ENCODE measurements at places on chromosomes 7 and 10.

DNA sequence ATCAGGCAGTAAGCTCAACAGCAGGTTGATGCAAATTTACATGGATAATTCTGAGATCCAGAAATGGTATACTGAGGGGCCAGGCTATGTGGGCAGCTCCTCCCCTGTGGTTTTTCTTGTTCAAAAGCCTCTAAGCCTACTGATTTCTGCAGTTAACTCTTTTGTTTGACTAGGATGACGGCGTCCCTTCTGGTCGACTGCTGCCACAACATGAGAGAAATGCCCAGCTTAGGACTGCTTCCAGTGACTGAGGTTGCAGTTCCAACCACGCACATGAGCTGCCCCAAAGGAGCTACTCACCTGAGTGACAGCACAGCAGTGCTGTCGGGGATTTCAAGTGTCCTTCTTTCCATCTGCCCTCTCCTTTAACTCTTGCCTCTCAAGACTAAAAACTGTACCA lies 973.0 kb upstream of the GHITM start:
- DNase-seq = peak; percentile 35

DNA sequence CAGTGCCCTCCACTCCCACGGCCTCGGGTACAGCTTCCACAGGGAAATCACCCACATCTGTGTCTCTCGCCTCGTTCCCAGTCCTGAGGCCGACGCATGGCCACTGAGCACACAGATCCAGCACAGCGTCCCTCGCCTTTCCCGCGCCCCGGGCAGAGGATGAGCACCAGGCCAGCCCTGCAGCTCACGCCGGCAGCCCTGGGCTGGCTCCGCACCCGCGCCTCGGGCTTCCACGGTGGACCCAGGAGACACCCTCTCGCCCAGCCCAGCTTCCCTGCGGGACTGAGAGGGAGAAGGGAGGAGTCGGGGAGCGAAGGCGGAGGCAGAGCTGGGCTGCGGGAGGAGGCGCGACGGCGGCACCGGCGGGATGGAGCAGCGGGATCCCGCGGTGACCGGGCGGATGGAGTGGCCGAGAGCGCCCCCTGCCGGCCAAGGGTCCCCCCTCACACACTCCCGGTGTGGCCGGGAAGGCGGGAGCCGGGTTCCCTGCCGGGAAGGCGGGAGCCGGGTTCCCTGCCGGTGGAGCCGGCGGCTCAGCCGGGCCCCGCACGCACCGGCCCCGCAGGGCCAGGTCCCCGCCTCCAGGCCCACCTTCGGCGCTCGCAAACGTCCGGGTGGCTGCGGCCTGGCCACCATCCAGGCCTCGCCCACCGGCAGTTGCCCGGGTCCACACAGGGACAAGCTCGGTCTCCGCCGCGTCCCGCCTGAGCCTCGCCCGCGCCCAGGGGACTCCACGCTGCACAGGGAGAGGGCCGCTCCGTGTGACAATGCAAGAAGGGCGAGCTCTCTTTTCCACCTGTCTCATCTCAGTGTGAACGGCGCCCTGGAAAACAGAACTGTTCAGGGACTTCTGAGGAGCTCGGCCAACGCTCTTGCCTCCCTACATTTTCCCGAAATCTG lies 110.3 kb upstream of the LANCL2 start:
- peak; percentile 83 for DNase-seq

- peak; percentile 13 for DNase-seq
Observed at GRCh38 chr7:43905956-43906330, 453 bp downstream of the URGCP start.

GRCh38 chr10:27687326-27687725 lies 58.3 kb downstream of the MKX start:
- DNase-seq = no peak

DNA sequence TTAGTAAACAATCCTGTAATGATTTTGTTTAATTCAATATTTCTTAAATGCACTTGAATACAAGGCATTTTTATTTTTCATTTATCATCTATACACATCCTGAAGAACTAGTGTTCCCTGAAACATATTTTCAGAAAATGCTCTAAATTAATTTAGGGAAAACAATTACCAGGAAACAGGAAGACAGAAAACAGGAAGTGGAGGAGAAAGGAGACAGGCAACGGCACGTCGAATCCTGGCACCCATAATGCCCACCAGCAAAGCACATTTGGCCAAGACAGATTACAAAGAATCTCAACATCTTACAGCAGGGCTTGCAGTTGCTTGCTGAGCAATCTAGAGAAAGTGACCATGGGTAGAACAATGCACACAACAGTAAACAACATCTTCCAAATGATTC lies 571.1 kb downstream of the GRID1 start:
- DNase-seq = no peak

- DNase-seq = no peak
Observed at GRCh38 chr7:1140476-1141104, 19.4 kb downstream of the ZFAND2A start.

DNA sequence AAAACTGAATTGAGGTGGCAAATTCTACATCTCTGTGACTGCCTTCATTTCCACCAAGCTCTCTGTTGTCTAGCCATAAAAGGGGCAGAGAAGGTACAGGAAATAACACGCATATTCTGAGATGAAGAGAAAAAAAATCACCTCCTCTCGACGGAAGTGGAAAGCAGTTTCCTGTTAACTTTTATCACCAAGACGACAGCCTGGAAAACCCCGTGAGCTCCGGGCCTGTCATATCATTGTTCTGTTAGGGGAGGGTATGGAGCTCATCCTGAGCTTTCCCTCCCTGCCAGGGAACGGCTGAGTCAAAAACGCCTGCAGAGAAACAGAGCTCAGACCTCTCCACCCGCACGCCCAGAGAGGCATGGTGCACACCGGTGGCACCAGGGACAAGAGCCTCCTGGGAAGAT lies 200.3 kb downstream of the PRPF18 start:
- DNase-seq = no peak

- no peak for DNase-seq
Observed at GRCh38 chr10:44660271-44660670, 250.9 kb upstream of the TMEM72 start.

DNA sequence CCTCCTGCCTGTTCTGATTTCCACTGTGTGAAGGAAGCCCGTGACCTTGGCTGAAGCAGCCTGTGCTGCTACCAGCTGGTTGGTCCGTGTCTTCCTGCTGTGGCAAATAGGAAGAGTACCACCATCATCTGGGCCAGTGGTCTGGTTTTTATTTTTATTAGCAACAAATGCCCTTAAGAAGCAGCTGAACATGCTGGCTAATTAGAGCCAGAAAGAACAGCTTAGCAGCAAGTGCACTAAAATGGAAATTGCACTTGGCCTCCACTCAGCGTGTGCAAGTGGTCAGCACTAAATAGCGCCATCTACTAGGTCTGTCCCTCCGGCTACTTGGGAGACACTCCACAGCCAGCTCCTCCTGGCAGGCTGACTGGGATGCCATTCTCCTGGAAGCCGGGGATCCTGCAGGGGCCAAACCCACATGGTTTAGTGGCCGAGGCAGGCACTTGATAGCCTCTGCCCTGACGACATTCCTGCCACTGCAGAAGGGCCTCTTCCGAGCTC lies 690.3 kb upstream of the FOXK1 start:
- DNase-seq = no peak

GRCh38 chr7:113414401-113415035 lies 296.2 kb upstream of the SMIM30 start:
- no peak for DNase-seq

DNA sequence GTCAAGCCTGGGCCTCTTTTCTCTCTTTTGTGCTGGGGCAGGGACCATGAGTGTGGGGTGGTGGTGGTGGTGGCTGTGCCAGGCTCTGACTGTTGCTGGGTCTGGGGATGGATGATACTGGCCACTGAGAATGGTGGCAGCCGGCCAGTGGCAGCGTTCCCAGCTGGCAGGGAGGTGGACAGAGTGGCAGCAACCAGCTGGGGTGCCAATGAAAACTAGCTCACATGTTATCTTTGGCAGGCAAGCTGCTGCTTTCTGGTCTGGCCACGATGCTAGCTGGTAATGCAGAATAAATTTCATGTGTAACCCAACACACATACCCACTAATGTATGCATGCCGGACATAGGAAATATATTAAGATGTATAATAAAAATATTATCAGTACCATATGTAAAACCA lies 95.0 kb upstream of the SLC26A5 start:
- peak; percentile 76 for DNase-seq

DNA sequence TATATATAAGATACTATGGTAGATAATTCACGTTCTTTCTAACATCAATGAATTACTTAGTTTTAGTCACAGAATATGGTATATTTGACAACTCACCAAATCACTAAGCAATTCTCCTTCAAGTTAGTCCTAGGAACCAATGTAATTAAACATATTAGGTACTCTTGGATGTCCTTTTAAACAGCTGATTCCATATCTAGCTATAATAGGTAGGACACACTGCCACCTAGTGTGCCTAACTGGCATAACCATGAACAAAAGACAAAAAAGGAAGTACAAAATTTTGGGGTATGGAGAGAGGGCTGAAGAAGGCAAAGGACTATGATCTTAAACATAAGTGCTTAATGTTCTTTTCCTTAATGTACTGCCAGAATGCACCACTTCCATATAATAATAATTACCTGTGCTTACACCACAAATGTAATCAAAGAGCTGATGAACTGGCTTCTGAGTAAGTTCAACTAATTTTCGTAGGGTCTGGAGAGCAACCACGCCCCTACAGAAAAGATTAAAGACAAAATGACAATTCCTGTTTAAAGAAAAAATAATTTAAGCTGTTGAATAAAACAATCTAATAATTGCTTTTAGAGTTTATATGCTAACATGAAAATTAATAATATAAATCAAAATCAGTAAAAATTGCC lies 28.7 kb downstream of the PNPLA8 start:
- DNase-seq = peak; percentile 56

- peak; percentile 11 for DNase-seq
Observed at GRCh38 chr10:30151581-30152389, 92.4 kb upstream of the JCAD start.

- DNase-seq = peak; percentile 69
Observed at GRCh38 chr10:9209105-9209798, 1154.8 kb downstream of the GATA3 start.

DNA sequence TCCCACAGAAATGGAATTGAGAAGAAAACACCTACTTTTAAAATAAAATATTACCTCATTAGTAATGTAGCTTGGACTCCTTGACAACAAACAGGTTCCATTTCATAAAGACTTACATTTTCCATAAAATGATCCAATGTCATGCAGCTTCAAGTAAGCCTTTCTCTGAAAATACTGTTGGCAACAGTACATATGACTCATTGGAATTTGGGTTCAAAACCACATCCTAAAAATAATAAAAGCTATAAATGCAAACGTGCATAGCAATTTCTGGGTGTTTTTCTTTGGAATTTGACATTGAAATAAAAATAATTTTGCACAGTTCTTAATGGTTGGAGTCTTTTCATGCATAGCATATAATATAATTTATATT lies 47.9 kb downstream of the FHIP2A start:
- DNase-seq = no peak

DNA sequence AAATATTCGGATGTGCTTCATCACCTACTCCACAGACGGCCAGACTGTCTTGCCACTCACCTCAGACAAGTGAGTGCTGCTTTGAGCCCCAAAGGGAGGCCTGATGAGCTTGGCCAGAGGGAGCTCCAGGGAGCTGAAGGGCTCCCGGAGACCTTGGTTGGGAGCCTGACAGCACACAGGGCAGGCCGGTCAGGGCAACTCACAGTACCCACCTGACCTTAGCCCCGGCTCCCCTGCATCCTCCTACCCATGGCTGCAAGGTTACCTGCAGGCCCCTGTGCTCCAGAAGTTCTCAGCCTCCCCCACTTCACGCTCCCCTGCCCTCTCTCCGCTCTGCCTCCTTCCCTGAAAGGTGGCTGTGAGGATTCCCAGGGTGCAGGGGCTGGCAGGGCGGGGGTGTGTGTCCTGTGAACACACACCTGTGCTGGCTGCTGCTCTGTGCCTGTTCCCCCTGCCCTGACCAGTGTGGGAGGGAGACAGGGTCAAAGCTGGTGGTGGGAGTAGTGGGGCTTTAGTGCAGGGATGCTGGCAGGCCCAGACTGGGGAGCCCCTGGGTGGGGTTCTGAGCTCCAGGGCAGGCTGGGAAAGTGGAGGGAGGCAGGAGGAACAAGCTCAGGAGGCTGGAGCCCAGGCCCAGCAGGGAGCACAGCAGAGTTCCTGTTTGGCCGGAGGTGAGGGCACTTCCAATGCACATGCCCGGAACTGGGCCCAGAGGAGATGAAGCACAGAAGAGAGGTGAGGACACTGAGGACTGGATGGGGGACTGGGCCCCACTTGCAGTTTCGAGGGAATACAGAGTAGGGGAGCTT lies 7.2 kb downstream of the ANTXRL start:
- DNase-seq = no peak

DNA sequence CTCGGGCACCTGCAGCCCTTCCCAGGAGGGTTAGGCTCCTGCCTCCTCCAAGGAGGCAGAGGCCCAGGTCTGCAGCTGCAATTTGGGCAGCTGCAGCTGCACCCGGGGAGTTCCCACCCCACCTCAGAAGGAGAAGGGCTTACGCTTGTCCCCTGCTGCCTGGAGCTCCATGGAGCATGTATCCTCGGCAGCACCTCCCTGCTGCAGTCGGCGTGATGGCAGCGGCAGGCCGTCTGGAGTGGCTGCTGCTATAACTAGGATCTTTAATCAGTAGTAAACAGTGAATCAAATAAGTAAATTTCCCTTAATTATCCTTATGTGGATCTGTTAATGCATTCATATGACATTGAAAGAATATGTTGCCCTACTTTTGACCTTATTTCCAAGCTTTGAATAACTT lies 167.0 kb downstream of the PON1 start:
- DNase-seq = no peak

GRCh38 chr7:142933624-142934023 lies at the start of gene TRPV5:
Gene TRPV5 (minus strand): TSS chr7:142933746. CDS start chr7:142933459, 287 bp downstream.
- DNase-seq = no peak

DNA sequence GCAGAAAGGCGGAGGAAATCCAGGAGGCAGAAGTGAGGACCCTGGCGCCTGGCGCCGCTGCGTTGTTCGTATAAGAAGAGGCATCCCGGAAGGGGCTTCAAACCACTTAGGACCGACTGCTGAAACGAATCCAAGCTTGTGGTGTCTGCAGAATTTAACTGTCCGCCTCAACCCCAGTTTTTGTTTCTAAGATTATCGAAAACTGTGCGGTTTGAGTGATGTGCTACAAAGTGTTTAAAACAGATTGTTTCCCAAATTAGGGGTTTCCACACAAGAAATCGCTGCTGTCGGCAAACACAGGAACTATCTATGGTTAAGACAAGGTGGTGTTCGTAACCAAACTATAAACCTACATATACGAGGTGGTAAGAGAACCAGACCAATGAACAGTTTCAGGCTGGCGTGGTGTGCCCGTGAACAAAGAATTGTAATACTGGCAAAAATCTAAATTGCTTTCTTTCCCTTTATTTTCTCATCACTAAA lies 835 bp upstream of the DGKI start:
- DNase-seq = no peak

- no peak for DNase-seq
Observed at GRCh38 chr10:15141136-15142054, 27.1 kb downstream of the NMT2 start.

GRCh38 chr10:27547047-27547446 lies 42.9 kb downstream of the RAB18 start:
- DNase-seq = no peak

GRCh38 chr10:129055225-129055624 lies 411.8 kb upstream of the MGMT start:
- DNase-seq = no peak
